ENCODE measurements at places on chromosomes 13 and 19.

GRCh38 chr13:42394361-42394708 lies 122.4 kb downstream of the AKAP11 start:
- DNase-seq, result no peak

DNA sequence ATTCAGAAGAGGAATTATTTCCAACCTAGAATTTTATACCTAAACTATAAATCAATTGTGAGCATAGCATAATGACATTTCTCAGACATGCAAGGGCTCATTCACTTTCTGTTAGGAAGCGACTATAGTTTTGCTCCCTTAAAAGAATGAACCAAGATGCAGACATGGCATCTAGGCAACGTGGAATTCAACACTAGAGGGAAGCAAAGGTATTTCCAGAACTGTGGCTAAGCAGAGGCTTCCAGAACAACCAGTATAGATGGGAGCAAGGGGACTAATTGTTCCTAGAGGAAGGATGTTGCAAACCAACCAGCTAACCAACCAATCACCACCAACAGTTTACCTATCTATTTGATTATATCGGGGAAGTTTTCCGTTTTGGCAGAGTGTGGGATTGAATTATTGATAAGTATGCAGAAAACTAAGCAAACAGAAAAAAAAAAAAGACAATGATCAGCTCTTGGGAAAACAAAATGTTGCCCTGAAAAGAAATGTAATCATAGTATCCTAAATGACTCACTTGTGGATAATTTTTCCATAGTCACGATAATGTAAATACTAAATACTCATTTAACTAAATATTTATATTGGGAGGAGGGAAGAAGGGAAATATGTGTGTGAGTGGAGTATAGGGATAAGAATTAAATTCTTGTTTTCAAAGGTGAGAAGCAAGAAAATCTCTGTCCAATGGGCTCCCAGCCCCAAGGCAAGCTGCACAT lies 21.1 kb downstream of the ARL11 start:
- no peak for DNase-seq

GRCh38 chr13:40874138-40874779 lies 84.8 kb downstream of the SLC25A15 start:
- DNase-seq, result no peak

GRCh38 chr13:91659256-91660075 lies 261.0 kb downstream of the GPC5 start:
- no peak for DNase-seq

GRCh38 chr13:18212873-18213272 lies 968.8 kb downstream of the TUBA3C start:
- no peak for DNase-seq

DNA sequence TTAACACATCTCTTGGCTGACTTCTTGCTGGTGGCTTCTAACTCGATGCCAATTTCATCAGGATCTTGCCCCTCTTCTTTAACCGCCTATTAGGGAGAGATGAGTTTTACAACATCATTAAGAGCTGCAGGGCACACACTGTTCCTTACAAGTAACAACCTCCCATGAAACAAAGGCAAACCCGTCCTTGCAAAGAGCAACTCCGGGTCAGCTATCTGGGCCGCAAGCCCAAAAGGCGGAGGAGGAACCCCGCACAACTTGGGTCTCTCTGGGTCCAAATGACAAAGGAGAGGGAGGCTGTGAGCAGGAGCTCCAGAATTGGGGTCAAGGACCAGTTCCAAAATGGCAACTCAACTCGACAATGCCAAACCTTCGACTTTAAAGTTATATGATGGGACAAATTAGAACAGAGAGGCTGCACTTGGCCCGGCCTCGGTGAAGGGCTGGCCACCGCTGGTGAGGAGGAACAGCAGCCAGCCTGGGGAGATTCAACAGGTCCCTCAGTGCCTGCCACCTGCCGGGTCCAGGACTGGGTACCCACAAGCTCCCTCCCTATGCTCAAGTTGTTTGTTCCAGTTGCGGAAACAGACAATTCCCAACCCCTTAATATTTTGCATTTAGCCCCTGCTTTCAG lies 1.1 kb downstream of the SAFB2 start:
- no peak for DNase-seq

Measured in activated CD8-positive, alpha-beta memory T cell treated with anti-CD3 and anti-CD28 coated beads for 1 hour (primary cell).